PC-3 (cell line): ENCODE measurements at places on chromosomes 6 and 20. TPM values are rescaled to one million over a fixed set of nuclear protein-coding genes. Genes with fewer than 3 reads are reported as not detected.
A peak's percentile ranks its signal among the peaks of the same experiment; 100 is the strongest.

GRCh38 chr6:63573076-63573898, 1.0 kb downstream of the LOC128125822 start:
- H3K4me1 ChIP-seq: peaks cover 18% of the 10 kb centered on the region
- DNase-seq: peak; percentile 68
- H3K4me3 ChIP-seq: peak overlapping the region; percentile 84
- H3K27me3 ChIP-seq: no peaks in the 10 kb centered on the region

- H3K36me3 ChIP-seq: no peaks in the 10 kb centered on the region
- no peak for DNase-seq
Measured at GRCh38 chr6:43949551-43949991, 177.7 kb downstream of the MRPL14 start.

RPS18 gene
- 2,873 and 3,161 TPM in 2 replicates for total RNA-seq

- H3K36me3 ChIP-seq: no peaks in the 10 kb centered on the region
- DNase-seq: no peak
- no peak overlapping the region for H3K27ac ChIP-seq
Measured at GRCh38 chr20:63807654-63808053, 23.4 kb downstream of the ZBTB46 start.

DNA sequence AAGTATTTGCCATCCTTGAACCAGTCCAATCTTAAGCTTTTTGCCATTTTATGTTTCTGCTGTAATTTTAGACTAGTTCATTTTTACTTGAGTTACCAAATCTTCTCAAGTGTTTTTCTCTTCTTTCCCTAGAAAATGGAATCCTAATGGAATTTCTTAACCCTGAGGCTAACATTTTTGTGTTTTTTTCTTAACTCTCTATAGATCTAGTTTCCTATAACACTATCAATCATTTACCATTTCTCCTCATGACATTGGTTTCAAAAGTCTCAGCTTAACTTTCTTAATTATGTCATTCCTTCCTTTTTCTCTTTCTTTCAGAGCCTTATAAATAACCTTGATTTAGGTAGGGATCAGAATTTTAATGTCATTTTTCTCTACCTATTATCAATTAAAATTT, 54.8 kb downstream of the SENP6 start:
- no peak for DNase-seq
- no peaks in the 10 kb centered on the region for H3K4me1 ChIP-seq
- no peak overlapping the region for H3K4me3 ChIP-seq
- H3K36me3 ChIP-seq: peaks cover 8% of the 10 kb centered on the region; the same call in 1 of the 2 replicates
- H3K27ac ChIP-seq: no peak overlapping the region

ZNF341 gene
- total RNA-seq: 4.4 and 5.1 TPM in 2 replicates

NANP gene
- total RNA-seq: 10.3 and 10.7 TPM in 2 replicates

PTPRK gene
- 53.8 and 64.7 TPM in 2 replicates for total RNA-seq

ZFP57 gene
- total RNA-seq: not detected in 2 replicates

GRCh38 chr6:157452096-157452495, 71.1 kb downstream of the ZDHHC14 start:
- no peaks in the 10 kb centered on the region for H3K4me1 ChIP-seq
- H3K27ac ChIP-seq: no peak overlapping the region
- no peaks in the 10 kb centered on the region for H3K27me3 ChIP-seq
- no peaks in the 10 kb centered on the region for H3K36me3 ChIP-seq
- no peak for DNase-seq
